ENCODE measurements at places on chromosomes 2 and 18.

GRCh38 chr2:67881816-67882215, 181.0 kb downstream of the C1D start:
- no peak overlapping the region for H3K27ac ChIP-seq
- no peak overlapping the region for H3K4me3 ChIP-seq
- peaks cover 12% of the 10 kb centered on the region for H3K27me3 ChIP-seq
- H3K36me3 ChIP-seq: no peaks in the 10 kb centered on the region
- no peak for DNase-seq

- H3K27ac ChIP-seq: no peak overlapping the region
- H3K27me3 ChIP-seq: no peaks in the 10 kb centered on the region
Measured at GRCh38 chr2:32949260-32949659, 2.5 kb downstream of the LTBP1 start.

DNA sequence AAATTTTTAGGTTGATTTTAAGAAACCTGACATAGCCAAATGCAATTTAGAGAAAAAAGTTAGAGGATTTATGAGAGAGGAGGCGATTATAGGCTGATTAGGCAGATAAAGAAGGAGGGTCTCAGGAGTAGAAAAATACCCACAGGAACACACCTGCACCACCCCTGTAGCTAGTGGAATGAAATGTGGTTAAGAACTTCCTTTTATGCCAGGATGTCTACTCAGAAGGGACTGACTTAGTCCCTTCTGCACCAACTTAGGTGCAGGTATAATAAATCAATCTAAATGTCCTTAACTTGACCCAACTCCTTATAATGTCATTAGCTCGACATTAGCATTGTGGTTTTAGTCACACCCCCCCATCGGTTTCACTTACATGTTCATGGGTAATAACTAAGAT, 1274.5 kb upstream of the TMEFF2 start:
- H3K4me1 ChIP-seq: no peaks in the 10 kb centered on the region

DNA sequence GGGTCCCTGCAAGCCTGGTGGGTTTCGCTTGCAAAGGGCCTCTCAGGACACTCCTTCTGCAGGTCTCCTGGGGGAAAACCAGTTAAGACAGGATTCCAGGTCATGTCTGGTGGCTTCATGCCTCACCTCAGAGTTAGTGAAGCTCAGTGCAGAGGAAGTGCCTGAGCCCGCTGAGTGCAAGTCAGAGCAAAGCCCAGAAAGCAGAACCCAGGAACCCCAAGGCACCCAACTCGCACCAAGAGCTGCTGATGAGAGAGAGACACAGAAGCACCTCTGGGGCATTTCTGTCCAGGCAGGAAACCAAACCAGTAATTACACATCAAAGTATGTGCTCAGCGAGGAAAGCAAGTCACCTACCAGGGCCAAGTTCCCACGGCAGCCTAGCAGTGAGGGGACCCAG, 78.4 kb downstream of the ARHGEF4 start:
- H3K27me3 ChIP-seq: no peaks in the 10 kb centered on the region
- DNase-seq: no peak
- H3K36me3 ChIP-seq: no peaks in the 10 kb centered on the region
- H3K4me1 ChIP-seq: no peaks in the 10 kb centered on the region
- H3K27ac ChIP-seq: no peak overlapping the region

DNA sequence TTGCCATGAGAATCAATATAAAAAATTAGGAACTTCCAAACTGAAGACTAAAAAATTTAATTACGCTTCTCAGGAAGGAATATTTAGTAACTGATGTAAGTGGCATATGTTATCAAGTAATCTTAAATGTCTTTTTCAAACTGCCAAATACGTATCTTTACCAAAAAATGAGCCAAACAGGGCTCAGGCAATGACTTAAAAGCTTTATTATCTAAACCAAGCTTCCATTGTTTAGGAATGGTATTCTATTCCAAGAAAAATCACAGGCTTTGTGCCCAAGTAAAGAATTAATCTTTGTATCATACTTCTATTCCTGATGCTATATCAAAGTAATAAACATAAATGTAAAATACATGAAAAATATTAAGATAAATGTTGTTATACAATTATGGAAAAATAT, 71.7 kb upstream of the GRB14 start:
- no peak for DNase-seq
- H3K4me1 ChIP-seq: no peaks in the 10 kb centered on the region
- no peak overlapping the region for H3K4me3 ChIP-seq

DNA sequence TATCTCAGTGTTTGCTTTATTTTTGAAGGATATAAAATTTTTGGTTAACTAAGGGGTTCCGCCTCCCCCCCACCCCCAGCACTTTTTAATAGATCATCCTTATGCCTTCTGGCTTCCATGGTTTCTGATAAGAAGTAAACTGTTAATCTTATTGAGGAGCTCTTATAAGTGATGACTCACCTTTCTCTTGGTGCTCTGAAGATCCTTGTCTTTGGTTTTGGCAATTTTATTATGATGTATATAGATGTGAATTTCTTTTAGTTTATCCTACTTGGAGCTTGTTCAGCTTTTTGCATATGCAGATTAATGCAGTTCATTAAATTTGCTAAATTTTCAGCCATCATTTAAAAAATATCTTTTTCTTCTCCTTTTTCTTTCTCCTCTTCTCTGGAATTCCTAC, 91.7 kb upstream of the CTAGE1 start:
- no peaks in the 10 kb centered on the region for H3K36me3 ChIP-seq
- no peaks in the 10 kb centered on the region for H3K4me1 ChIP-seq
- H3K27ac ChIP-seq: no peak overlapping the region
- H3K4me3 ChIP-seq: no peak overlapping the region

- H3K4me1 ChIP-seq: peaks cover 74% of the 10 kb centered on the region
- H3K4me3 ChIP-seq: no peak overlapping the region
- H3K36me3 ChIP-seq: peaks cover 5% of the 10 kb centered on the region
- H3K27ac ChIP-seq: no peak overlapping the region
- no peaks in the 10 kb centered on the region for H3K27me3 ChIP-seq
- DNase-seq: no peak
Measured at GRCh38 chr2:173942861-173943523, 22.2 kb downstream of the SP3 start.

DNA sequence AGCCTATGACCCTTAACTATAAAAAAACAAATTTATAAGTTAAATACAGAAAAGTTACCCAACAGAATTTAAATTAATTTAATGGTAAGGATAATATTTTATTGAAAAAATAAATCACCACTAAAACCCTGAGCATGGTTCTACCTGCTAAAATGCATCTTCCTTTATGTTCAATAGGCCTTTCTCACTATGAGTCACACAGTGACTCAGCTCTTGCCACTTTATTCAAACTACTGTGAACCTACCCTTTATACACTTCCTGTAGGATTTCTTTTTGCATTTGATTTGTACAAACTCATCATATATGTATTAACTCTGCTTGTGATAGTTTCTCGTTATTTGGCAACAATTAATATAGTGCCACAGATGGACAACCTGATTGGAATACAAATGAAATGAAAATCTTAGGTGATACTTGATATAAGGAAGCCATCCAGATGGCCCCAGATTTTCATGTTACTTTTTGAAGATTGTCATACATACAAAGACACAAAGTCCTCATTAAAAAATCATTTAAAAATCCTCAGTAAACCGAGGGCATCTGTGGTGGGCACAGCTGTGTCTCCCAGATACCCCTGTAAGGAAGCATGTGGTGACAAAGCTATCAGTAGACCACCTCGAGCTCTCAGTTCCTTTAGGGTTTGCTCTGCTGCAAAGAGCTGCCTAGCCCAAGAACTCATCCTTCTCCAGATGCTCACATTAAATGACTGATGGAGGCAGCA, 55.2 kb upstream of the COBLL1 start:
- peaks cover 12% of the 10 kb centered on the region for H3K4me1 ChIP-seq
- no peaks in the 10 kb centered on the region for H3K27me3 ChIP-seq
- H3K27ac ChIP-seq: no peak overlapping the region

- H3K4me1 ChIP-seq: peaks cover 21% of the 10 kb centered on the region
- no peak for DNase-seq
- H3K4me3 ChIP-seq: no peak overlapping the region
- H3K36me3 ChIP-seq: no peaks in the 10 kb centered on the region
- H3K27ac ChIP-seq: no peak overlapping the region
Measured at GRCh38 chr2:73033766-73034381, 37.6 kb downstream of the SFXN5 start.

- H3K27me3 ChIP-seq: peaks cover 23% of the 10 kb centered on the region
- no peaks in the 10 kb centered on the region for H3K36me3 ChIP-seq
- no peak overlapping the region for H3K27ac ChIP-seq
- H3K4me1 ChIP-seq: peaks cover 18% of the 10 kb centered on the region
- H3K4me3 ChIP-seq: peak overlapping the region; percentile 22
- peak; percentile 22 for DNase-seq
Measured at GRCh38 chr18:48902023-48902855, 48.5 kb downstream of the SMAD7 start.

GRCh38 chr2:234307322-234307961, 189.4 kb downstream of the ARL4C start:
- H3K4me1 ChIP-seq: peaks cover under 1% of the 10 kb centered on the region
- DNase-seq: no peak
- no peak overlapping the region for H3K4me3 ChIP-seq
- no peaks in the 10 kb centered on the region for H3K27me3 ChIP-seq

- H3K36me3 ChIP-seq: peaks cover 9% of the 10 kb centered on the region
- H3K27ac ChIP-seq: no peak overlapping the region
- H3K4me1 ChIP-seq: no peaks in the 10 kb centered on the region
- DNase-seq: no peak
- no peaks in the 10 kb centered on the region for H3K27me3 ChIP-seq
- H3K4me3 ChIP-seq: no peak overlapping the region
Measured at GRCh38 chr2:283996-284794, 3.7 kb downstream of the ALKAL2 start.

GRCh38 chr18:69531973-69532372, 131.3 kb downstream of the DOK6 start:
- H3K27ac ChIP-seq: no peak overlapping the region
- no peaks in the 10 kb centered on the region for H3K27me3 ChIP-seq
- H3K36me3 ChIP-seq: no peaks in the 10 kb centered on the region

DNA sequence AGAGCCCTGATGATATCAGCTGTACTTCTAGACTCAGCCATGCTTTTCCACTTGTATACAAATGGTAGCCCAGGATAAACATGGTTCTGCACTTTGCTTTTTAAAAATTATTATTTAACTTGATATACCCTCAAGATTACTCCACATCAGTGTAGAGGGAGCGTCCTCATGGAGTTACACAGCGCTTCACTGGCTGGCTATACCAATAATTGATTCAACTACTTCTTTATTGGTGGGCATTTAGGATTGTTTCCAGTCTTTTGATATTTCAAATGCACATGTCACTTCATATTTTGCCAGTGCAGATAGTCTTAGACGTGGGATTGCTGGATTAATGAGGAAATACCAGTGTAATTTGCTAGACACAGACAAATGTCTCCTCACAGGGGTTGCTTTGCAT, 10.8 kb upstream of the NEDD4L start:
- no peak for DNase-seq
- H3K4me1 ChIP-seq: no peaks in the 10 kb centered on the region
- no peak overlapping the region for H3K4me3 ChIP-seq
- no peaks in the 10 kb centered on the region for H3K36me3 ChIP-seq

DNA sequence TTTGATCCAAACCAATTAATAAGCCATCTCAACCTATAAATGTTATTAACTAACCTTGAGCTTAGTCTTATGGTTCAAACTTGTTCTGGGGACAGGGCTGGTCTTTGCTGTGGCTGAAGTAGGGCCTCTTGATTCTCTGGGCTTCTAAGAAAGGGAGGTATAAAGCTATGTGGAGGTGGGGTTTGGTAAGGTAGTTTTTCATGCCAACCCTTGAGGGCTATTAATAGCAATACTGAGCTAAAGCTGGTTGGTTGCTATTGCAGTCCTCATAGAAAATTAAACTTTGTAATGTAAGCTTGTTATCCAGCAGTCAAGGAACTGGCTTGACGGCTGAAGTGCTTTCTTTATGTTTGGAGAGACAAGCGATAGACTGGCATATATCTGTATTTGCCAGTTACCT, 112.1 kb downstream of the RND3 start:
- H3K27ac ChIP-seq: no peak overlapping the region
- no peak for DNase-seq
- no peaks in the 10 kb centered on the region for H3K36me3 ChIP-seq
- H3K27me3 ChIP-seq: no peaks in the 10 kb centered on the region

GRCh38 chr2:165889158-165889557, 64.4 kb downstream of the TTC21B start:
- no peak overlapping the region for H3K4me3 ChIP-seq
- DNase-seq: no peak
- no peaks in the 10 kb centered on the region for H3K4me1 ChIP-seq
- no peaks in the 10 kb centered on the region for H3K27me3 ChIP-seq
- peaks cover 5% of the 10 kb centered on the region for H3K36me3 ChIP-seq

DNA sequence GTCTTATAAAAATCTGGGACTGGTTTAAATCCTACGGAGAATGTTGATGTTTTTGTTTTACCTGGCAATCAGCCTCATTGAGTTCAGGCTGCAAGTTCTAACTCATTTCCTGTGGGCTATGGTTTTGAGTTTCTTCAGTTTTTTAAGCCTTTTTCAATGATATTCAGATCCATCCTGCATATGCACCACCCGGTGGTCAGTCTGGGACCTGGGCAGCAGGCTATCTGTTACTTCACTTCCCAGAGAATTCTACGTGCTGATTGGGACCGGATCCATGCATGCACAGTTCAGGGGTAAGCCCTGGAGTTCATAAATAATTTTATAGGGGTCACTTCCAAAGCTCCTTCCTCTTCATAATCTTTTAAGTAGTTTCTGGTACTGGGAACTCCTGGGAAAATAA, 339.2 kb upstream of the HNRNPA3 start:
- H3K36me3 ChIP-seq: no peaks in the 10 kb centered on the region
- no peak for DNase-seq
- no peaks in the 10 kb centered on the region for H3K27me3 ChIP-seq
- no peak overlapping the region for H3K27ac ChIP-seq
- no peaks in the 10 kb centered on the region for H3K4me1 ChIP-seq
- no peak overlapping the region for H3K4me3 ChIP-seq

GRCh38 chr2:139020287-139020686, 240.1 kb upstream of the NXPH2 start:
- H3K36me3 ChIP-seq: no peaks in the 10 kb centered on the region
- no peaks in the 10 kb centered on the region for H3K4me1 ChIP-seq
- no peaks in the 10 kb centered on the region for H3K27me3 ChIP-seq
- H3K27ac ChIP-seq: no peak overlapping the region

DNA sequence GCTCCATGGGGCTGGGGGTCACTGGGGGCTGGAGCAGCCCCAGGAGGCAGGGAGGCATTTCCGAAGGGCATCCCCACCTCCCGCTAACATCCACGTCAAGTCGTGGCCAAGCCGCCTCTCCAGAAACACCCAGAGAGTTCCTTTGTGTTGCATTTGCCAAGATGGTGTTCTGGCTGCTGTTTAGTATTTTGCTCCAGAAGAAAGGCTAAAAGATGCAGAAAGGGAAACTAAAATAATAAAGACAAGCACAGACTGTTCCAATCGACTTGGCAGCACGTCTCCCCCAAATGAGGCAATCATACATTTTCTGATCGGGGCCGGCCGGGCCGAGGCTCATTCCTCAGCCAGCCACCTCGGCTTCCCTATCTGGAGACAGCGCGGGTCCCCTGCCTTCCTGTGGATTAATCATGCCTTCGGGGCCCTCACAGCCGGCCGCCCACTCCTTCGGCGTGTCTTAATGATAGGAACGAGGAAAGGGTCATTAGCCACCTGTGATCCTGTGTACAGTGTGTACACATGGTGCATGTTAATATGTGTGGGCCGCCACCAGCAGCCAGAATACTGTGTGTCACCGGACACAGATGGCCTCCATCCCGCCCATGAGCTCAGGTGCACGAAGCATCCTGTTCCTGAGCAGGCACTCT, 169.2 kb downstream of the KLHL29 start:
- H3K4me3 ChIP-seq: no peak overlapping the region
- no peaks in the 10 kb centered on the region for H3K27me3 ChIP-seq
- no peak overlapping the region for H3K27ac ChIP-seq
- no peak for DNase-seq
- no peaks in the 10 kb centered on the region for H3K4me1 ChIP-seq
- H3K36me3 ChIP-seq: no peaks in the 10 kb centered on the region

Measured in HCT116 (cell line).